ENCODE measurements at places on chromosomes 2 and 18.

DNA sequence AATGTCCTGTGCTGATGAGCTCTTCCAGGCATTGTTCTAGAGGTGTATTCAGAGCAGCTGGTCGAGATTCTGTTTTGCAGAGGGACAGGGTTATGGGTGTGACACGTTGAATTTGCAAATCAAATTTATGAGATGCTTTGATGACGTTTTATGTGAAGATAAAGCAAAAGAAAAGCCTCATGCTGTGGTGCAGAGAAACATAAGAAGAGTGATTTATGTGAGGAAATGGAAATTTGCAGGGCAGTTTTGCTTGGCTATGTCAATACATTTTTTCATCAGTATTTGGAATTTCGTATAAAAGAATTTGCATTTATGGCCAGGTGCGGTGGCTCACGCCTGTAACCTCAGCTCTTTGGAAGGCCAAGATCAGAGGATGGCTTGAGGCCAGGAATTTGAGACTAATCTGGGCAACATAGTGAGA, 36.4 kb downstream of the TSN start:
- no peak for DNase-seq

GRCh38 chr2:47595687-47596086, 187.3 kb upstream of the MSH6 start:
- no peak for DNase-seq

- DNase-seq, result no peak
Measured at GRCh38 chr2:24821433-24821891, 28.2 kb downstream of the CENPO start.

DNA sequence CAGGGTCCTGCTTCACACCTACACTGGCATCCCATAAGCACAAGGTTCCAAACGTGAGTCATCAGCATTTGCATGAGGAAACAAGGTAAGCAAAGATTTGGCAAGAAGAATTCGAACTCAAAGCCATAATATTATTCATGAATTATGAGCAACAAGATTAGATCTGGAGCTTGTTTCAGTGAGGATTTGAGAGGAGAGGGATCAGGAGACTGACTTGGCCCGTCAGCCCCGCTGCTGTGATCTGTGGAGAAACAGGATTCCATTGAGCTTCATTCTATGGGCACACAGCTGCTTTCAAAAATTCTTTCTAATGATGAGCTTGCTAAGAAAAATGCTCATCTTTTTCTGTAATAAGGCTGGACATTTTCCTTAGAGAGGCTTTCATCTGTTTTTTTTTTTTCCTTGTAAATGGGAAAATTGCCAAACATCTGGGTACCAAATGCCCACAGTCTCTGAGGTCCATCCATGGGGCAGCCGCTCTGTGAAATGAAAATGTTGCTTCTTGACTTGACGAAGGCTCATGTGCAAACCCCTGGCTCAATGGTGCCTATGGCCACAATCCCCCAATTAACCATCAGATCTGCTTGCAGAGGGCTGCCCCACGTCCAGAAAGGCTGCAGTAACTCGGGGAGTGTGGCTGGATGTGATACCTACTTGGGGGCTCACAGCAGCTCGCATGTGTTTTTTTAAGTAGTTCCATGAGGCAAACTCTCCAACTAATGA, 179.3 kb downstream of the TMEM18 start:
- DNase-seq, result no peak

DNA sequence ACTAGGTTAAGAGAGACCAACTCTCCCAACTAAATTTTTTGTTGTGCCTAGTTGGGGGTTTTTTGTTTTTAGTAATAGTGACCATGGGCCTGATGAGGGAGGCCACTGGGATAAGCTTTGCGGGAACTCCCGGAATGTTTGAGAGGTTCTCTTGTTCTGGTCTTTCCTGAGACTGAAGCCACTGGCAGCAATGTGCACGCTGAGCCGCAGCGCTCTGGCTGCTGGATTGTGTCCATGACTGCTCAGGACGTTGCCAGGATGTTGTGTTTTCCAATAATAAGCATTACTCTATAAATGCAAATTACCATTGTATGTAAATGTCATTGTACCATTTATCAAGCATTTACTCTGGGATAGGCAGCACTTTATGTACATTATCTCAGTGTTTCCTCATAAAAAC, 126.1 kb downstream of the GALNT1 start:
- DNase-seq, result no peak
